Diencephalon (tissue), 1 donor: ENCODE measurements at places on chromosomes 2 and 18. TPM values are rescaled to one million over a fixed set of nuclear protein-coding genes. Genes with fewer than 3 reads are reported as not detected.

The TMEM247 gene
- total RNA-seq: not detected

The ACVR2A gene
- total RNA-seq: 116 TPM

The IL36G gene
- total RNA-seq: not detected

The LINC00305 gene
- total RNA-seq: not detected

The UCN gene
- 0.92 TPM for total RNA-seq

The FABP1 gene
- total RNA-seq: not detected
